ENCODE measurements at places on chromosomes 4 and X.
A peak's percentile ranks its signal among the peaks of the same experiment; 100 is the strongest.

DNA sequence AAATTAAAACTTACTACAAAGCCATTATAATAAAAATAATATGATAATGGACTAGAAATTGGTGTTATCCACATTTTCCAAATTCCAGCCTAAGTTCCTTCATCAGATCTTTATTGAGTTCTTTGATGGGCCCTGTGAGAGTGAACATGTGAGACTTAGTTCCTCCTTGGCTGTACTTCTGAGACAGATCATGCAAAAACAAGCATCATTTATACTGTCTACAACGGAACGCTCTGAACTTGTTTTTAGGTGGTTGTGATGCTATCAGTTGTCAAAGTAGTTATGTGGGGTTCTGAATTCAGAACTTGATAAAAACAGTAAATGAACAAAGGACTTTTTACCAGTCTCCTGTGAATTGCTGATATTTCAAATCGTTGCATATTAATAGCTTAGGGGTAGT is 48.9 kb downstream of the JADE3 start:
- no peak for DNase-seq

DNA sequence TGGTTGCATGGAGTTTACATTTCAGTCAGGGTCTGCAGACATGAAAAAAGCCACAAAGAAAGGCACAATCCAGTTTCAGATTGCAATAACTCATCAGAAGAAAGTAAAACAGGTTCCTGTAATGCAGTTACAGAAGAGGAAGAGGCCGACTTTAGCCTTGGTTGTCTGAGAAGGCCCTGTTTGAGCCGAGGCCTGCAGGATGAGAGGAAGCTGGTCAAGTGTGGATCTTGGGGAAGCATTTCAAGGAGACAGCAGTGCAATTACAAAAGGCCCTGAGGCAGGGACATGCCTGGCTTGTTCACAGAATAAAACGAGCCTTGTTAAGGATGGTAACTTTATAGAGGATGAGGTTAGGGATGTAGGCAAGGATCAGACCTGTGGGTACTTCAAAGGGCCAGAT is 62.4 kb downstream of the AFF2 start:
- DNase-seq, result no peak

DNA sequence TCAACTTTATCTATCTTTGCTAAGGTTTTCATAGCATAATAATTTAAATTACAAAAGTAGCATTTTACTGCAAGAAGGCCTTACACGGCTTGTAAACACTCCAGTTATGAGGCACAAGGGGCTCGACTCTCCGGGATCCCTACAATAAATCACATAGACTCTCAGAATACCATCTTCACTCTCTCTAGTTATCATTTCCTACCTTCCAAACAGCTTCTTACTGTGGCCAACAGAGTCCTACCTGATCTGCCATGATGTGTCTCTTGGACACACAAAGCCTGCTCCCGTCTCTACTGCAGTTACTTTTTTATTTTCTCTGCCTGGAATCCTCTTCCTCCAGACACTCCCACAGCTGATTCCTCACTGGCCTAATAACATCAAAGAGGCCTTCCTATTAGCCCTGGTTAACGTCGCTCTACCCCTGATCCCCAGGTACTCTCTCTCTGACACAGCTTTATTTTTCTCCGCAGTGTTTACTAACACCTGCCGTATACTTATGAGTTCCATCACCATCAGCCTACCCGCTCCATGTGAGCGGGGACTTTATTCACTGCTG is 559.6 kb upstream of the DIPK2B start:
- no peak for DNase-seq

DNA sequence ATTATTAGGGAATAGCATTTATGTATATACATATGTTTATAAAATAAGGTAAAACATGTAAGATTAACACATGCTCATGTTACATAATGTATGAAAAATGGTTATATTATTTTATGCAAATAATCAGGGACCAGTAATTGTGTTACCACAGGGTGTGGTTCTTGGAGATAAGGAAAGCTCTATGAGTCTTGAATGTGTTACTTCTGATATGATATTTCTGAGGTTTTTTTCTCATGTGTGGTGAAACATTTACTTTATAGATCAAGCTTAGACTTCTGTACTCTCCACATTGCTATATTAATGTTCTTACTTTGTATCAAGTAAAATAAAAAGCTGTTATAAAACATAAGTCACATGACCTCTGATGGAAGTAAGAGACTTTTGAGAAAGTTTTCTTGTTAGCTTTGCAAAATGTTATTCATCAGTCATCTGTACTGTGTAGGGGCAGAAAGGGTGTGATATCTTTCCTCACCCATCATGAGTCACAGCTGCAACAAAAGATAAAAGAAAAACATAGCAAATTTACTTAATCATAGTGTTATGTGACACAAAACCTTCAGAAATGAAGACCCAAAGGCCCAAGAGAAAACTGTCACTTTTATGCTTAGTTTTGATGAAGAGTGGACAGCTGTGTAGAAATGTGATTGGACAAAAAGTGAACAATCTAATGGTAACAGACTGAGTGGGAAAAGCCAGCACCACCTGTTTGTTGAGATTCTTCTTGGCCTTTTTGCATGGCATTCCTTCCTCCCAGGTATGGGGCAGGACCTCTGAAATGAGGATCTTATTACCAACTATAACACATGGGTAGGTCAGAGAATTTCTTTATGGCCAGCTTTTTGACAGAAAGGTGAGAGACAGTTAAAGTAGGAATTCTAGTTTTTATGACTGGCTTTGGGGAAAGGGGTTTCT is 632.3 kb downstream of the PDHA2 start:
- DNase-seq, result no peak

GRCh38 chrX:123425904-123426303 is 241.8 kb downstream of the GRIA3 start:
- no peak for DNase-seq

DNA sequence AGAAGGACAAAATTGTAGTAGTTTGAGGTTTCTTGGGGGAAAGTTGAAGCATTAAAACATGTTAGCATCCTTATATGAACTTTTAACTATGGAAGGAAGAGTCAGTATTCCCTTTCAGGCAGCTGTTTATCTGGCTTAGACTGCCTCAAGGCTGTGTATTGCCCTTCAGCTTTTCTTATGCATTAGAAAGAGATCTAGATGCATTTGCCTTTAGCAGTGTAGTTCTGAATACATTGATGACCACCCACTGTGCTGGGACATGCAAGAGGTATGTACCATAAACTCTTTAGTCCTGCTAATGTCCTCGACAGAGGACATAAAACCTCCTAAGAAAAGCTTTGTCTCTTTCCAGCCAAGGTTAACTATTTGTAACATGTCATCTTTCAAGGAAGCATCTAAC is 2.9 kb downstream of the FAM200B start:
- no peak for DNase-seq

GRCh38 chrX:129512409-129512808 is 10.9 kb downstream of the SMARCA1 start:
- no peak for DNase-seq

GRCh38 chr4:40190019-40190418 is 6.8 kb upstream of the RHOH start:
- DNase-seq, result no peak

- DNase-seq, result no peak
Measured at GRCh38 chr4:83920375-83920774, 384.5 kb downstream of the GPAT3 start.

DNA sequence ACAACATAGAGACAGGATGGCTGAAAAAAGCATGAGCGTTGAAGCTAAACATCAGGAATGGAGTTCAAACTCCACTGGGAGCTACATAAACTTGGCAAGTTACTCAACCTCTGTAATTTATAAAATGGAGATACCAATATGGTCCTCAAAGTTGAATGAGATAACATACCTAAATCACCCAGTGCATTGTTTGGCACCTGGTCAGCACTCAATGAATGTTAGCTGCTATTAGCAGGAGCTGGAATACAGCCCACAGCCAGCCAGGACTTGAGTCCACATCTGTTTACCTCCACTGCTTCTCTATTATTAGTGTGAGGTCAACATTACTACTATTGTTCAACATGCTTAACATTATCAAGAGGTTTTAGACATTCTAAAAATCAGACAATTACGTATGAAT is 97.9 kb downstream of the NR3C2 start:
- DNase-seq, result peak; percentile 33

- DNase-seq, result no peak
Measured at GRCh38 chrX:15016051-15016450, 142.8 kb downstream of the MOSPD2 start.

- no peak for DNase-seq
Measured at GRCh38 chr4:153765894-153766293, 6.1 kb upstream of the RNF175 start.

DNA sequence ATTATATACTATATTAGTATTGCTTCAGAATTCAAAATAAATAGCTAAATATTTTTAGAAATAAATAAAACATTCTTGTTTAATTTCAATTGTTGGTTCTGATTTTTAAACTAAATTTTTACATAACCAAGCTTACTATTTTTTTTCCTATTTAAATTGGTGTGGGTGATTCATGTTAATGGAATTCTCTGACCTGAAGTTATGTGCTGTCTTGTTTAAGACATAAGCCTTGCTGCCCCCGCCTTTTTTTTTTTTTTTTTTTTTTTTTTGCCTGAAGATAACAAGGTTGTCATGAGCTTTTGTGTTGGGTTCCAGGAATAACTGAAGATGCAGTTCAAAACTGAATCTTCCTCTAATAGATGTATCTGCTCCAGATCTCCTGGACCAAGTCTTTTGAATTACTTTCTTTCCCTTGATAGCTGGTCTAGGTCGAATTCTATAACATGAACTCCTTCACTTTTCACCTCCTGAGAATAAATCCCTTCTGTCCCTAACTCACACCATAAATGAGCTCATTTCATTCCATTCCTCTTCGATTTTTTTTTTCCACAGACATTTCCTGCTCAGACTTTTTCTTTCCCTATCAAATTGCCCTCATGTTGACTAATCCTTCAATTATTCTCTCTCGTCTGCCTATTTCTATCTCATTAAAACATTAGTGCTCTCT is 261.5 kb upstream of the FTHL17 start:
- DNase-seq, result no peak

- DNase-seq, result no peak
Measured at GRCh38 chr4:165506849-165507248, 128.0 kb downstream of the CPE start.

DNA sequence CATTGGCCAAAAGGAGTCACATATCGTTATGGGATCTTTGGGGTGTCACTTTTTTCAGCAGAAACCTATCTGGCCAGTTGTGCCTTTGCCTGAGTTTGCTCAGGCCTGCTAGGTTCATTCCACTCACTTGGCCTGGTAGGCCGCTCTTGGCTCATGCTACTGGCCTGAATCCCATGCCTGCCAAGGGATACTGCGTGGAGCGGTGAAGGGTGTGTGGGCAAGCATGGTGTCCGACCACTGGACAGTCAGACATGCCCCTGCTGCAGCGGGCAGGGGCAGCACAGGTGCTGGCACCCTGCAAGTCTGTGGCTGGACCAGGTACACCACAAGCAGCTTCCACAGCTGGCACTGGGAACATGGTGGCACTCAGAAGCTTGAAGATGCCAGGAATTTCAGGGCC is 11.3 kb upstream of the PPM1K start:
- DNase-seq, result no peak

DNA sequence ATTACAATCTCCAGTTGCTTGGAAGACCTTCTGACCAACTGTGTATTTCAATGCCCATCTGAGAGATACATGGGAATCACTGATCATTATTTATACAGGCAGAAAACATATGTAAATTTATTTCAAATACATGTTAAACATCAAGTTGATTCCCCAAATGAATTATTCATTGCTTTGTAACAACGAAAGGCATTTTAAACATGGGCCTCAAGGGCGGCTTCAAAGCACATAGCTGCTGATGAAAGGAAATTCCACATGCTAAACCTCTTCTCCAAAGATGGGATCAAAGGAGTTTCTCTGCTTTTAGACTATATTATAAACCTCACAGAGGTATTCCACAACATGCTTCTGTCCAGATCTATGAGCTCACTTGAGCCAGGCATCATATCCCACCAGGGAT is 4.3 kb upstream of the RAB40A start:
- no peak for DNase-seq

DNA sequence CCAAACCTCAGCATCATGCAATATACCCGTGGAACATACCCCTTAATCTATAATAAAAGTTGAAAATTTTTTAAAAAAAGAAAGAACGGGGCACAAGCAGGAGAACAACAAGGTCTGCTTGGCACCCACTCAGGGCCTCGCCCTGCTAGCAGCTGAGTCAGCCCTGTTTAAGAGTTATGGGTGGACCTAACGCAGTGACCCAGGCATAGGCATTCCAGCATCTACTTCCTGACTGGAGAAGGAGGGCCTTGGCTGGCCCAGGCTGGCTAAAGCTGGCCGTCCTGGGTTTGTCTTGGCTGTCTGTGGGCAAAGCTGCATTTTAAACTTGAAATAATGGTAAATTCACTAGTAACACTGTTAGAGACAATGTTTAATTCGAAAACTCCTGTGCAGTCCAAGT is 236.7 kb upstream of the PGRMC2 start:
- DNase-seq, result peak; percentile 25

DNA sequence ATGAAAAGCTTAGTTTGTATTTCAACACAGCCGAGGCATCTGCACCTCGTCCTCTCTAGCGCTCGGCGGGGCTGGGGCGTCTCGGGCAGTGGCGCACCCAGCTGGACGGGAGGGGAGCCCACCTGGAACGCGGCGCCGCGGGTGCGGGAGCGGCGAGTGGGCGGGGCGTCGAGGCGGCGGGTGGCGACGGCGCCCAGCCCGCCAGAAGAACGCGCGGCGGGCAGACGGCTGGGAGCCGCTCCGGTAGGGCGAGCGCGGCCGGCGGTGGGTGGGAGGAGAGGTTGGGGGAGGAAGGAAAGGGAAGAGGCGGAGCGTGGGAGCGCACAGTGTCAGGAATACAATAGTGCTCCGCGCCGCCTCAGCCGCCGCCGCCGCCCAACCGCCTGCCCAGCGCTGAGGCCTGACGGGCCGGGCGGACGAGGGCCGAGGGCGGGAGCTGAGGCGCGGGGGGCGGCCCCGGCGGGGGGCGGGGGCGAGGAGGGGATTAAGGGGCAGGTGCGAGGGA is at the start of gene JADE3:
Gene JADE3 (plus strand): TSS at position 324 of the 505 bp plus-strand sequence. CDS start 72,474 bp downstream, outside the sequence.
- peak; percentile 84 for DNase-seq

GRCh38 chr4:145333786-145334185 is 147.9 kb upstream of the SMAD1 start:
- DNase-seq, result no peak

DNA sequence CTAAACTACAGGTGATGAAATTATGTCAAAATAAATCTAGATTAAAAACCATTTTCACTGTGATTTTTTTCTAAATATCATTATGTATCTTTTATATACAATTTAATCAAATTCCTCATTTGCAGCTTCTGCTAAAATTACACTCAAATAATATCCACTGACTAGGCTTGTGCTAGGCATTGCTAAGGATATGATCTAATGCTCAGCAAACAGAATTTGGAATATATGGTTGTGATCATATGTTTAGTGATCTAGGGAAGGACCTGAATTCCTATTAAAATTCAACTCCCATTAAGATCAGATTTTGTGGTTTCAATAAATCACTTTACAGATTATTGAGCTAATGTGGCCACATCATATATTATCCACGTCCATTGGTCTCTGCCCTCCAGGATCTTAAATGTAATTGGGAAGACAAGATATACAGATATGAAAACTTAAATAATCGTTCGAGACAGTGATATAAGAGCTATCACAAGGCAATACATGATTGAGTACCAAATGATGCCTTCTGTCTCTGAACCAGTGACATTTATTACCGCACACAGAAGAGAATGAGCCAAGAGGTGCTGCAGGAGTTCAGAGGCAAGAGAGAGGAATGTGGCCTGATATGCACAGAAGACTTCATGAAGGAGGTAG is 206.0 kb upstream of the RPS6KA3 start:
- no peak for DNase-seq

All from heart left ventricle (tissue), 16 donors.